ENCODE measurements at places on chromosomes 11 and 22.

- no peak for DNase-seq
Observed at GRCh38 chr11:106391771-106392420, 314.4 kb downstream of the AASDHPPT start.

- DNase-seq, result no peak
Observed at GRCh38 chr11:74316772-74317505, 5.5 kb upstream of the P4HA3 start.

DNA sequence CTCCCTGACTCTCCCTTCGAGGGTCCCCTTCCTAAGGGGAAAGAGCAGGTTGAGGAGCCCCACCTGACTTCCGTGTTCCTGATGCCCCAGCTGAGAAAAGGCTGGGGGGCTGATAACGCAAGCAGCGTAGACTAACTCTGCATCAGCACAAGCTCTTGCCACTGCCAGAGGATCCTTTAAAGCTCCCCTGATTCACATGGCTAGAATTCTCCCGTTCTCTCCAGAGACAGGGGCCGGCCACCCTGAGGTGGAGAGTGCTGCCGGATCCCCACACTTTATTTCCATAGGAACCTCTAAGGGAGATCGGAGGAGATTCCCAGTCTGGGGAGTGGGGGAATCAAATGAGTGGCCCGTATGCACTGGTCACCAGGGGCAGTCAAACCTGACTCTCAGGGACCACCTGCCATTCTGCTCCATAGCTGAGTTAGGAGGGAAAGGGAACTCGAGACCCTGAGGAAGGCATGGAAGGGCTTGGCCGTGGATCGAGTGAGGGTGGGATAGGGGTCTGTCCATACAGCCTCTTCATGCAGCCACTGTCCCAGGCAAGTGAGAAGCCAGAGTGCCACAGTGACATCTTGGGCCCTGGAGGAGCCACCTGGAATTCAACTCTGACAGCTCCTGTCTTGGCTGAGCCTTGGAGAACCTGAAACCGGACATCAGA lies 1.4 kb upstream of the VSIG10L2 start:
- DNase-seq, result no peak

DNA sequence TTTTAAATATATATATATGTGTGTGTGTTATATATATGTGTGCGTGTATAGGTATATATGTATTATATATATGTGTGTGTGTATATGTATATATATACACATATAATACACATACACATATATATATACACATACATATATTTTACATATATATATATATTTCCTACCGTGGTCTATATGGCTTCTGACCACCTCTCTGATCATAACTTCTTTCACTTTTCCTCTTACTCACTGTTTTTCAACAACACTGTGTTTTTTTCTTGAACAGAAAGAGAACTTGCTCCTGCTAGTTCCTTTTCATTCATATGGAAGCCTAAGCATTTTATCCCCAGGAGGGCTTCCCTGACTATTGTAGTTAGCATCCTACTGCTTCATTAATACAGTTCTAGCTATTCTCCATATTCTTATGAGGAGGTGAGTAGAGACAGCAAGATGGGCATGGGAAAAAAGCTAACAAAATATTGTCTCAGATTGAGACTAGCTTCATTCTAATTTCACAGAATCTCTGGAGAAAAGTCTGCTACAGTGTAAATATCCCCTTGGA lies 38.5 kb upstream of the CTSC start:
- DNase-seq, result no peak

DNA sequence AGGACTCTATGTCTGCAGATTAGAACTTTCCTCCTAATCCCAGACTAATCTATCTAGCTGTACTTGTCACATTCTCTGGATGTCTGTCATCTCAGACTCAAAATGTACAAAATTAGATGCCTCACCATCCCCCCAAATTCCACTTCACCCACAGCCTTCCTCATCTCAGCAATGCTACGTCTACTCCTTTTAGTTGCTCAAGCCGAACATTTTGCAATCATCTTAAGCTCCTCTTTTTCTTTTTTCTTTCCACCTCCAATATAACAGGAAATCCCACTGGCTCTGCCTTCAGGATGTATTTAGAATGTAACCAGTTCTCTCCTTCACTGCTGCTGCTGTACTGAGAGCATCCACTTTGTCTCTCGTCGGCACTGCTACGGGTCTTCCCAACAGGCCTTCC lies 1091.8 kb downstream of the TBC1D22A start:
- no peak for DNase-seq

DNA sequence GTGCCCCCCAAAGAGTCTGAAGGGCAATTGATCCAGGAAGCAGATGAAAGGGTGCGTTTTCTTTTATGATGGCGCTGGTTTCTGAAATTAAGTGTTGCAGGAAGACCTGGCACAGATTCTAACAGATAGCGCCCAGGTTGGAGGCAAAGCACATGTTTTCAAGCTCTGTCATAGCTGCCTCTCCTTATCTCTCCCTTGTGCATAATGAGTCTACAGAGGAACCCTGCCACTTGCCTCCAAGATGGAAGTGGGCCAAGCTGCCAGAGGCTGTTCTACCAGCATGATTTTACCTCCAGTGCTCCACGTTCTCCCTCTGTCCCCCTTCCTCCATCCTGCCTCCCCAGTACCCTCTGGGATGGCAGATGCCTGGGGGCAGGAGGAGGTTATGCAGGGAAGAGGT lies 30.0 kb upstream of the TLCD5 start:
- DNase-seq, result no peak

- no peak for DNase-seq
Observed at GRCh38 chr11:114090225-114090910, 30.9 kb downstream of the ZBTB16 start.

DNA sequence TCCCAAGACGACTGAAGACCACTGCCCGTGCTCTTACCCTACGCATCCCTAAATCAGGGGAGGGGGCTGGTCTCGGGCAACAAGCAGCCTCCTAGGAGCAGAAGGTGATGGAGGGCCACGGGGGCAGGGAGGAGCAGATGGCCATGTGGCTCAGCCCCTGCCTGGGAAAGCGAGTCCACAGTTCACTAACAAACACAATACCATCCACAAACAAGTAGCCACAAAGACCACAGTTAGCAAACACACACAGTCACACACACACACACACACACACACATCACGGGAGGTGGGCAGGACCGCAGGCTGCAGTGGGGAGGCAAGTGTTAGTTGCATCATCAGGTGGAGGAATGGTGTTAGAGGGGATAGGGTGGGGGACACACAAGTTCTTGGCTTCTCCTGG lies 13.2 kb upstream of the FXYD2 start:
- no peak for DNase-seq

GRCh38 chr11:116648247-116649174 lies 124.3 kb downstream of the BUD13 start:
- no peak for DNase-seq
